Activated CD4-positive, CD25-positive, alpha-beta regulatory T cell (primary cell): ENCODE measurements at places on chromosomes 7 and 10.
A peak's percentile ranks its signal among the peaks of the same experiment; 100 is the strongest.

- DNase-seq: no peak
These were observed 1.3 kb downstream of the FAM20C start for GRCh38 chr7:193481-194251.

GRCh38 chr7:149218469-149219420 lies 20.7 kb upstream of the ZNF212 start:
- no peak for DNase-seq

DNA sequence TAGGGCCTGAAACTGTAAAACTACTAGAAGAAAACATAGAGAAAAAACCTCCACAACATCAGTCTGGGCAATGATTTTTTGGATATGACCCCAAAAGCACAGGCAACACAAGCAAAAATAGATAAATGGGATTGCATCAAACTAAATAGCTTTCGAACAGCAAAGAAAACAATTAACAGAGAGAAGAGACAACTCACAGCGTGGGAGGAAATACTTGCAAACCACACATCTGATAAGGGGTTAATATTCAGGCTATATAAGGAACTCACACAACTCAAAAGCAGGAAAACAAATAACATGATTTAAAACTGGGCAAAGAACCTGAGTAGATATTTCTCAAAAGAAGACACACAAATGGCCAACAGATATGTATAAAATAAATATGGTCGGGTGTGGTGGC lies 7.7 kb upstream of the GSTK1 start:
- DNase-seq: no peak

DNA sequence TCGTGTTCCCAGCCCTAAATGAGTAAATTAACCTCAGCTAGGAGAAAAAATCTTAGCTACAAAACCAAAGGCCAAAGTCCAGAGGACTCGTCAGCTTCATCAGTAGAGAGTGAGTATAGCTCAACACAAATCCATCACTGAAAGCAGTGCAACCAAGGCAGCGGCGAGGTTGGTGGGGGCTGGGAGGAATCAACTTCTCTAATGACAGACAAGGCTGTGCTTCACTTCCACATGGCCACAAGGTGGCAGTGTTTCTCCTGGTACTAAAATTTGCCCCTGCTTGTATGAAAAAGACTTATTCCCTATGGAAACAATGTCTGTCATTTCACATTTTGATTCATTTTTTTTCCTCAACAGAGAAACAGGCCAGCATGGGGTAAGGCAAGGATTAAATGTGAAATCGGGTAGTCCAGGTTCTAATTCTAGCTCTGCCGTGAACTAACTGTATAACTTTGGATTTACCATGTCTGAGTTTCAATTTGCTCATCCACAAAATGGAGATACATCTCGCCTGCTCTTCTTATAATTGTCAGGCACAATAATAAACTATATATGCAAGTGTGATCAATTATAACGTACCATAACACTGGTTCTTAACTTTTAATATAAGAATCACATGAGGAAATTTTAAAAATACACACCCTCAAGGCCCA lies 39.3 kb downstream of the FAS start:
- peak; percentile 54 for DNase-seq

GRCh38 chr7:111763221-111763801 lies 201.0 kb upstream of the IMMP2L start:
- DNase-seq: no peak

- no peak for DNase-seq
These were observed 65.0 kb downstream of the RAPGEF5 start for GRCh38 chr7:22291977-22292376.

- no peak for DNase-seq
These were observed 348.7 kb upstream of the HPS1 start for GRCh38 chr10:98795467-98795866.

GRCh38 chr10:106708506-106708905 lies 456.0 kb downstream of the SORCS1 start:
- DNase-seq: no peak

DNA sequence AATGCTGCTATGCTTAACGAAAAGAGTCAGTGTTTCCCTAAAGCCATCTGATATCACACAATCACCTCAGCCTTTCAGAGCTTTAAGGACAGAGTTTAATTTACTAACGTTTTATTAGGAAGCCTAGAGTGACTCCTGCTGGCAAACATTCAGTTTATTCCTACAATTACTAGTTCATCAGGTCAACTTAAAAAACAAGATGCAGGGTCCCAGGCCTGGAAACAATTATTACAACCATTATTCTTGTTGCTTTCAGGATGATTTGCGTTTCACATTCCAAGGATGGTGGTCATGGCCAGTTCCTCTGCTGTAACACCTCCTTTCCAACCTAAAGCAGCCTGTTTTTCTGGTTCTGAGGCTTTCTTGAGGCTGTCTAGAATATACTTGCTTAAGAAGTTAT lies 1.5 kb upstream of the FAM53B start:
- no peak for DNase-seq

- no peak for DNase-seq
These were observed 58.8 kb downstream of the CAV1 start for GRCh38 chr7:116583653-116584052.

- no peak for DNase-seq
These were observed 93.1 kb upstream of the PDE1C start for GRCh38 chr7:32163141-32163806.

GRCh38 chr10:92572362-92573090 lies 1.4 kb downstream of the IDE start:
- no peak for DNase-seq

- DNase-seq: no peak
These were observed 45.7 kb downstream of the BPGM start for GRCh38 chr7:134692344-134692705.

- no peak for DNase-seq
These were observed 85.3 kb upstream of the CCDC6 start for GRCh38 chr10:59991661-59992060.

DNA sequence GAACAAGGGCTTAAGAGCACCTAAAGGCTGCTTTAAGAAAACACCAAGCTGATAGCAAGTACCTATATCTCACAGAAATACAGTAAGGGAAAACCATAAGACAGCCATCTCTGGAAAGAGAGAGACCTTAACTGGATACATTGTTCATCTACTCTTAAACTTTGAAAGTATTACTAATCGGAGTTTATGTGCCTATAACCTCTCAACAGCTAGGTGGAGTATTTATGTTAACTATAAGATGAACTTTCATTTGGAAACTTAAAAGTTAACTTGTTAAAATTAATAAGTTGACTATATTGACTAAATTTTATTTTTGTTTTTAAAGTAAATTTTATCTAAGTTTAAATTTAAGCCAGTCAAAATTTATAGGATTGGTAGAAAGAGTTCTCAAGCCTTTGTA lies 90.6 kb downstream of the USP6NL start:
- DNase-seq: no peak

- DNase-seq: no peak
These were observed 107.2 kb upstream of the NPTX2 start for GRCh38 chr7:98509836-98510235.

DNA sequence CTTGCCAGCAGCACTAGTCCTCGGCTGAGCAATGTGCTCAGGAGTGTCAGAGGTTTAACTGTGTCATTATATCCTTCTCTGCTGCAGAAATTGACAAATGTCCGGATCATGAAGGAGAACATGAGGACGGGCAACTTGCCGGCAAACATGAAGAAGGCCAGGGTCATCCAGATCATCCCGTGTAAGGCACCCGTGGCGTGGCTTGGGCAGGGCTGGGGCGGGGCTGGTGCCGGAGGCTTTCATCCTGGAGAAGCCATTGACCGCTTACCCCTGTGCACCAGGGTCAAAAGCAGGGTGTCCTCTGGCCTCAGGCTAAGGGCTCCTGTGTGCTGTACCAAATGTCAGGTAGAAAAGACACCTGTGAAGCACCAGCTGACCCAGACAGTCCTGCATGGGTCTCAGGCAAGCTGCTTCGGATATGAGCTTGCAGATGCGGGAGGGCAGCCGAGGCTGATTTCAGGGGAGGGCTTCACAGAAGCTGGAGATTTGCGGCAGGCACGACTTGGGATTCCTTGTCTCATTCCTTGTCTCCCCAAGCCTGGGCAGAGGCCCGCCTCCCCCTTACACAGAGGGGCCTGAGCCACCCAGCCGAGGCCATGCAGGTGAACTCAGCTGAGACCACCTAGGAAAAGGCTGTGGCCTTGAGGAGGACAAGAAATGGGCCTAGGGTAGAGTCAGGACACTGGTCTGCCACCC lies 55.4 kb downstream of the MKI67 start:
- no peak for DNase-seq

- no peak for DNase-seq
These were observed 1.5 kb upstream of the C10orf95 start for GRCh38 chr10:102452672-102453340.

DNA sequence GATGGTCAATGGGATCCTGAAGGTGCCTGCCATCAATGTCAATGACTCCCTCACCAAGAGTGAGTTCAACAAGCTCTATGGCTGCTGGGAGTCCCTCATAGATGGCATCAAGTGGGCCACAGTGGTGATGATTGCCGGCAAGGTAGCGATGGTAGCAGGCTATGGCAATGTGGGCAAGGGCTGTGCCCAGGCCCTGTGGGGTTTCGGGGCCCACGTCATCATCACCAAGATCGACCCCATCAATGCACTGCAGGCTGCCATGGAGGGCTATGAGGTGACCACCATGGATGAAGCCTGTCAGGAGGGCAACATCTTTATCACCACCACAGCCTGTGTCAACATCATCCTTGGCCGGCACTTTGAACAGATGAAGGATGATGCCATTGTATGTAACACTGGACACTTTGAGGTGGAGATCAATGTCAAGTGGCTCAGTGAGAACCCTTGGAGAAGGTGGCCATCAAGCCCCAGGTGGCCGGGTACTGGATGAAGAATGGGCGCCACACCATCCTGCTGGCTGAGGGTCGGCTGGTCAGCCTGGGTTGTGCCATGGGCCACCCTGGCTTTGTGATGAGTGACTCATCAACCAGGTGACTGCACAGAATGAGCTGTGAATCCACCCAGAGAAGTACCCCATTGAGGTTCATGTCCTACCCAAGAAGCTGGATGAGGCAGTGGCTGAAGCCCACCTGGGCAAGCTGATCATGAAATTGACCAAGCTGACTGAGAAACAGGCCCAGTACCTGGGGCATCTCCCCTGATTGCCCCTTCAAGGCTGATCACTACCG lies 63.0 kb upstream of the ANTXRL start:
- no peak for DNase-seq

DNA sequence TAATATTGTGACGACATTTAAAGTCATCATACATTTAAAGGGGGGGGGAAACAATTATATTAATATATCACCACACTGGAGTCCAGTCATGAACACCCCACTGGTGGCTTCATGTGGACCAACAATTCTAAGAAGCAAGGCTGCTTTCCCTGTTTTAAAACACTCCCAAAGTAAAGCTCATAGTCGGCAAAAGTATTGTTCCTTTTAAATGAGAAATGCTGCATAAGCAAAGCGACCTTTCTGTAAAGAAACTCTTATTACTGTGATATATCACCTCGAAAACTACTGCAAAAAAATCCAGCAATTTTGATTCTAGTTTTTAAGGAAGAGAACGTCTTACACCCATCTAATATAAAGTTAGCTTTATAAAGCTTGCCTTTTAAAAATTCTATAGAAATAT lies 112.8 kb downstream of the DOCK4 start:
- DNase-seq: no peak

- DNase-seq: no peak
These were observed 129.0 kb downstream of the CDH23 start for GRCh38 chr10:71525721-71526120.

DNA sequence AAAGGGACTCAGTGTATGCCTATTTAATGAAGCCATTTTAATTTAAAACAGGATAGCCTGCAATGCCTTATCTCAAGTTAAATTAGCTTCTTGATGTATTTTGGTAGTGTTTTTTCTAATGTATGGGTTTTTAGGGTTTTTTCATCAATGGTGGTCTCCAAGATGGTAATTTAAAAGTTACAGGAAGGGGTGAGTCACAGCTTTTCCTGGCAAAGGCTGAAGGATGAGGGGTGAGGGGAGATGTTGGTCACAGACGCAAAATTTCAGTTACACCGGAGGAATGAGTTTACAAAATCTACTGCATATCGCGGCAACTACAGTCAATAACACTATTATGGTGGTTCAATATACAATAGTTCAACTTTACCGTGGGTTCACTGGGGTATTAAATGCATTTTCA lies 31.6 kb downstream of the CCDC3 start:
- no peak for DNase-seq

- DNase-seq: no peak
These were observed 126.1 kb downstream of the TNS3 start for GRCh38 chr7:47455872-47456185.
